ENCODE measurements at places on chromosomes 11 and 22.

DNA sequence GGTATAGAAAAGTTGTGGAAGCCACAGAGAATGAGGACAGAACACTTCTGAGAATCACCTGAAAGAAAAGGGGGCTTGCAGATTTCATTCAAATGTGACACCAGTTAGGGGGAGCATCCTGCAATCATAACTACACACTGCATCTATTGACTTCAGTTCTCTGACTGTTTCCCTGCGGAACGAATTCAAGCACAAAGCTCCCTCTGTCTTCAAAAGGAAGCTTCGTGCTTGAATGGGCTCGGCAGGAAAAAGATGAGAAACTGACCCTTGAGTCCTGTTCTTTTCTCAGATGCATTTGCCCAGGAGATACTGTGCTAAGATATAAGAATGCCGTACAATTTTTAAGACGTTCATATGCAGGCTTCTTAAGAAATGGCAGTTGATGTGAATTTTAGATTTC, 2000.4 kb upstream of the RAG2 start:
- DNase-seq, result no peak

DNA sequence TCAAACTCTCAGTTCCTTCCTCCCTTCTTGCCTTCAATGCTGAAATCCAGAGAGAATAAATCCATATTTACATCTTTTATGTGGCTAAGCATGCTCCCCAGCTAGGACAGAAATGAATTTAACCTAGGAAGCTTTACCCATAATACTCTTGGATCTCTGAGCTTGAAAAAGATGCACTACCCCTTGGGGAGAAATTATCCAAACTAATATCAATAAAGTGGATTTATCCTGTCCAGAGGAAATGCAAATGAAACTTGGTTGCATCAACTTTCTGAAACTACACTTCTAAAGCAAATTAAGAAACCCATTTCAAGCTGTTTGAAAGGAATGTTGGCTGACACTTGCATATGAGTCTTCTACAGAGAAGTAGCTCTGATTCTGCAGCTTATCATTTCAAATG, 347.9 kb downstream of the TTC28 start:
- DNase-seq, result no peak

DNA sequence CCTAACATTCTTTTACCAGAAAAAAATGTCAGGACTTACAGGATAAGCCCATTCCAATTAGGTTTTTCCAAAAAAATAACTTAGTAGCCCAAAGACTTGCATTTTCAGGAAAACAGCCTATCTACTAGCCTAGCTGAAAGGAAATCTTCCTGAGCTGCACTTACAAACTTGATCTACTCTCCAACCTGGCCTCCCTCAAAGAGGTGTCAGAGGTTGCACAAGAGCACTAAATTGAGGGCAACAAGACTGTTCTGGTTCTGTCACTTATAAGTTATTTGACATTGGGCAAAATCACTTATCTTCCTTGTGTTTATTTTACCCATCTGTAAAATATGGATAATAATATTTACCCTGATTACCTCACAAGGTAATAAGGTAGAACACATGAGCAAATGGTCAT, 7.9 kb upstream of the SOX6 start:
- no peak for DNase-seq

DNA sequence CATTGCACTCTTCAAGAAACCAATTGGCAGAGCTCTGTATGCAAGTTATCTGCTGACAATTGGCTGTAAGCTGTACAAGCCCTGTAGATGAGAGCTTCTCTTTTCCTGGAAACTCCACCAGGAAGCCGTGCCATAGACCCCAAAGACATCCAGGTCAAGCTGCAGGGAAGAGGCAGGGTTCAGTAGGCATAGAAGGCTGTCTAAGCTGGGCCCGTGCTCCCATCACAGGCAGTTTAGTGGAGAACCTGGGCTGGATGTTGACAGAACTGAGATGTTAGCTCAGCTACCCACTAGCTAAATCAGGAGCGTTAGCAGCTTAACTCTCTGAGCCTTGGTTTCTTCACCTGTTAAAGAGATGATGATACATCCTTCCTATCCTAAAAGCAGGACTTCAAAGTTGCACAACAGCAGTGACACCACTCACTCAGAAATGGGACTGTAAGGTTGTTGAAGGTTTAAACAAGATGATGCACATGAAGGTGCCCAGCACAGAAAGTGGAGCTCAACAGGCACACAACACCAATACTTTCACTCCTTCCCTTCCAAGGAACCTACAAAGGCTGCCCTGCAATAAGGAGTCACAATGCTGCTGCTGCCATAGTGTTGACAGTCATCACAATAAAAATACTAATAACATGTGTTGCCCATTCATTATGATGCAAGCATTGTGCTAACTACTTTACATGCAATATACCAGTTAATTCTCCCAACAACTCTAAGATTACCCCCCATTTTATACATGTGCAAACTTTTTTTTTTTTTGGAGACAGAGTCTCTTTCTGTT, 115.4 kb downstream of the ZBTB16 start:
- DNase-seq, result no peak
